ENCODE measurements at places on chromosomes 13 and 19.

- H3K27ac ChIP-seq, result no peak overlapping the region
- peaks cover 4% of the 10 kb centered on the region for H3K4me1 ChIP-seq
- no peak for DNase-seq
- no peaks in the 10 kb centered on the region for H3K27me3 ChIP-seq
These were observed 23.1 kb upstream of the INTS6 start for GRCh38 chr13:51475727-51476501.

- no peaks in the 10 kb centered on the region for H3K27me3 ChIP-seq
- H3K36me3 ChIP-seq, result peaks cover 31% of the 10 kb centered on the region
- no peak for DNase-seq
- H3K4me3 ChIP-seq, result no peak overlapping the region
These were observed 2.5 kb downstream of the PNKP start for GRCh38 chr19:49864890-49865289.

DNA sequence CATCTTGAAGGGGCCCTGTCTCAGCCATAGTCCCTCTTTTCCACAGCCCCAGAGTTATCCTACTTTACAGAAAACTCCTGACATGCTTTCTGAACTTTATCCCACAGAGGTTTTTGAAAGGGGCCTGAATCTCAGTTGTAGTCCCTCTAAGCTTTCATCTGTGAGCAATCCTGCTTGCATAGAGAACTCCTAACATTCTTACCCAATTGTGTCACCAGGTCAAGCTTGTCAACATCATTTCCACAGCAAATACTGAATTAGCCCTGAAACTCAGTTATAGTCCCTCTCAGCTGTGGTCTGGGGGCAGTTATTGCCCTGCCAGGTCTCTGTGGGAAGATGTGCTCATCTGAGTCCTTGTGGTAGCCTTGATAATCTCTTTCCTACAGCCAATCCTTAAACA is 2190.3 kb upstream of the PCDH20 start:
- no peak overlapping the region for H3K27ac ChIP-seq
- H3K36me3 ChIP-seq, result no peaks in the 10 kb centered on the region
- H3K4me1 ChIP-seq, result no peaks in the 10 kb centered on the region
- no peaks in the 10 kb centered on the region for H3K27me3 ChIP-seq
- H3K4me3 ChIP-seq, result no peak overlapping the region
- no peak for DNase-seq

- no peak for DNase-seq
- no peak overlapping the region for H3K4me3 ChIP-seq
- H3K36me3 ChIP-seq, result no peaks in the 10 kb centered on the region
- no peaks in the 10 kb centered on the region for H3K27me3 ChIP-seq
- no peaks in the 10 kb centered on the region for H3K4me1 ChIP-seq
- H3K27ac ChIP-seq, result no peak overlapping the region
These were observed 137.3 kb upstream of the PCDH9 start for GRCh38 chr13:67367399-67367798.

GRCh38 chr19:51065221-51065960 is 499 bp upstream of the KLK13 start:
- H3K36me3 ChIP-seq, result no peaks in the 10 kb centered on the region
- H3K4me1 ChIP-seq, result peaks cover 3% of the 10 kb centered on the region
- DNase-seq, result no peak
- H3K4me3 ChIP-seq, result no peak overlapping the region
- peaks cover 30% of the 10 kb centered on the region for H3K27me3 ChIP-seq
- no peak overlapping the region for H3K27ac ChIP-seq

GRCh38 chr13:101942535-101943157 is 459.2 kb downstream of the FGF14 start:
- no peaks in the 10 kb centered on the region for H3K4me1 ChIP-seq
- DNase-seq, result no peak
- H3K27me3 ChIP-seq, result no peaks in the 10 kb centered on the region
- no peak overlapping the region for H3K4me3 ChIP-seq
- H3K27ac ChIP-seq, result no peak overlapping the region

DNA sequence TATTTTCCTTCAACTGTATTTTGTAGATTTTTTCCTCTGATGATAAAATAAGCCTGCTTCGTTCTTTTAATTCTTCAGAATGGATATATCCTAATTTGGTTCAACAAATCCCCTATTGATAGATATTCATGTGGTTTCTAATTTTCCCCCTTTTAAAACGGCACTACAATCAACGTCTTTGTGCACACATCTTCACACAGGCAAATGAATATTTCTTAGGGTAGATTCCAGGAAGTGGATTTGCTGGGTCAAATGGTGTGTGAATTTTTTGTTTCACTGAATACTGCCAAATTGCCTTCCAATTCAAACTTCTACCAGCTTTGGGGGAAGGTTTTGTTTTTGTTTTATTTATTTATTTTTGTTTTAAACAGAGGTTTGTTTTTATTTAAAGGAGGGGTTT is 287.2 kb downstream of the FOXO1 start:
- H3K36me3 ChIP-seq, result no peaks in the 10 kb centered on the region
- H3K27me3 ChIP-seq, result peaks cover 1% of the 10 kb centered on the region
- no peak overlapping the region for H3K27ac ChIP-seq
- DNase-seq, result no peak
- no peak overlapping the region for H3K4me3 ChIP-seq

DNA sequence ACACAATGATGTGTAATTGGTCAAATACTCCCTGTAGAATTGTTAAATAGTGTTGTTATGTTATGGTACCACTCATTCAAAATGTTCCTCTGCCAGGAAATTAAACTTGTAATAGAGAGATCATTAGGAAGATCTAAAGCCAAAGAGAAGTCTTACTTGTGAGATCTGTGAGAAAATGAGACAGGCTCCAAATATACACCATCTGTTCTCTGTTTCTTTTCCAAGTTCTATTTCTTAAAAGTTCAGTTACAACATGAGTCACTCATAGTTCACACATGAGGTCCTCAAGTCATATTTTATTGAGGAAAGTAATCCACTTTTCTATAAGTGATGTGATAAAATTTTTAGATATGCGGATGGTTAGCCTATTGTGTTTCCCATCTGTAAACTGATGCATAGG is 1038.1 kb upstream of the PRR20A start:
- H3K4me1 ChIP-seq, result no peaks in the 10 kb centered on the region
- H3K36me3 ChIP-seq, result no peaks in the 10 kb centered on the region
- H3K27ac ChIP-seq, result no peak overlapping the region

DNA sequence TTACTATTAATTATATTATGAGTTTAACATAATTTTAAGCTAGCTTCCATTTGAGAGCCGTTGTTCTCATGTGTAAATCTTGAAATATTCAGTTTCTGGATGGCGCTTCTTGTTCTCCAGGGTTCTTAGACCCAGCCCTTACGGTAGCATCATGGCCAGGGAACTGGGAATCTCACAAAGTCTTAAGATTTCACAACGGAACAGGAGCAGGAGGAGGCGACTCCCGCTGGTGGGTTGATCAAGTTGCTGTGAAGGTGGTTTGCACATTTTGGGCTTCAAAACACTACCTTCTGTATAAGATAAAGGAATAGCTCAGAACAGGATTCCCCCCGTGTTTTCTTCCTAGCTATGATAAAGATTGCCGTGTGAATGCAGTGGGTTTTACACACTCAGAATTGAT is 2.8 kb downstream of the NAXD start:
- H3K4me3 ChIP-seq, result no peak overlapping the region
- DNase-seq, result no peak
- peaks cover 28% of the 10 kb centered on the region for H3K4me1 ChIP-seq
- no peaks in the 10 kb centered on the region for H3K27me3 ChIP-seq
- no peak overlapping the region for H3K27ac ChIP-seq
- peaks cover 11% of the 10 kb centered on the region for H3K36me3 ChIP-seq

GRCh38 chr13:87783366-87783765 is 112.2 kb downstream of the SLITRK5 start:
- DNase-seq, result no peak
- H3K4me1 ChIP-seq, result no peaks in the 10 kb centered on the region
- no peak overlapping the region for H3K4me3 ChIP-seq
- no peaks in the 10 kb centered on the region for H3K27me3 ChIP-seq
- no peak overlapping the region for H3K27ac ChIP-seq

GRCh38 chr13:95253033-95253432 is 48.2 kb downstream of the ABCC4 start:
- no peaks in the 10 kb centered on the region for H3K27me3 ChIP-seq
- no peak for DNase-seq
- H3K27ac ChIP-seq, result no peak overlapping the region
- H3K4me3 ChIP-seq, result no peak overlapping the region

- peaks cover 50% of the 10 kb centered on the region for H3K36me3 ChIP-seq
- no peaks in the 10 kb centered on the region for H3K27me3 ChIP-seq
- no peaks in the 10 kb centered on the region for H3K4me1 ChIP-seq
These were observed 20.6 kb upstream of the QTRT1 start for GRCh38 chr19:10680545-10681135.

- H3K27me3 ChIP-seq, result no peaks in the 10 kb centered on the region
- no peak for DNase-seq
- H3K27ac ChIP-seq, result no peak overlapping the region
- no peak overlapping the region for H3K4me3 ChIP-seq
- no peaks in the 10 kb centered on the region for H3K36me3 ChIP-seq
- no peaks in the 10 kb centered on the region for H3K4me1 ChIP-seq
These were observed 243.1 kb upstream of the NBEA start for GRCh38 chr13:34698945-34699344.

GRCh38 chr19:2867025-2867991 is at the start of gene ZNF556:
TSS of gene ZNF556 (plus strand) at chr19:2867335. CDS start at chr19:2867422, 87 bp downstream.
- no peak within 1 kb of the TSS for H3K27ac ChIP-seq
- no peaks in the 10 kb centered on the region for H3K27me3 ChIP-seq
- no peaks in the 10 kb centered on the region for H3K36me3 ChIP-seq
- DNase-seq, result no peak
- no peak within 1 kb of the TSS for H3K4me3 ChIP-seq
- H3K4me1 ChIP-seq, result no peaks in the 10 kb centered on the region

- no peak overlapping the region for H3K27ac ChIP-seq
- H3K4me3 ChIP-seq, result no peak overlapping the region
- peaks cover 6% of the 10 kb centered on the region for H3K36me3 ChIP-seq
- H3K4me1 ChIP-seq, result no peaks in the 10 kb centered on the region
- no peak for DNase-seq
These were observed 240.2 kb downstream of the RGCC start for GRCh38 chr13:41697578-41697977.

DNA sequence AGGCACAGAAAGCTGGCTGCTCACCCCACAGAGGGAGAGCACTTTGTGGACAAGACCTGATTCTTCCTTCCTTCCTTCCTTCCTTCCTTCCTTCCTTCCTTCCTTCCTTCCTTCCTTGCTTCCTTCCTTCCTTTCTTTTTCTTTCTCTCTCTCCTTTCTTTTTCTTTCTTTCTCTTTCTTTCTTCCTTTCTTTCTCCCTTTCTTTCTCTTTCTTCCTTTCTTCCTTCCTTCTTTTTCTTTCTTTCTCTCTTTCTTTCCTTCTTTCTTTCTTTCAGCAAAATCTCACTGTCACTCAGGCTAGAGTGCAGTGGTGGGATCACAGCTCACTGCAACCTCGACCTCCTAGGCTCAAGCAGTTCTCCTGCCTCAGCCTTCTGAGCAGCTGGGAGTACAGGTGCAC is 263.9 kb downstream of the UQCRFS1 start:
- H3K4me3 ChIP-seq, result no peak overlapping the region
- DNase-seq, result no peak
- H3K36me3 ChIP-seq, result no peaks in the 10 kb centered on the region
- H3K27me3 ChIP-seq, result no peaks in the 10 kb centered on the region
- H3K27ac ChIP-seq, result no peak overlapping the region
- H3K4me1 ChIP-seq, result no peaks in the 10 kb centered on the region

DNA sequence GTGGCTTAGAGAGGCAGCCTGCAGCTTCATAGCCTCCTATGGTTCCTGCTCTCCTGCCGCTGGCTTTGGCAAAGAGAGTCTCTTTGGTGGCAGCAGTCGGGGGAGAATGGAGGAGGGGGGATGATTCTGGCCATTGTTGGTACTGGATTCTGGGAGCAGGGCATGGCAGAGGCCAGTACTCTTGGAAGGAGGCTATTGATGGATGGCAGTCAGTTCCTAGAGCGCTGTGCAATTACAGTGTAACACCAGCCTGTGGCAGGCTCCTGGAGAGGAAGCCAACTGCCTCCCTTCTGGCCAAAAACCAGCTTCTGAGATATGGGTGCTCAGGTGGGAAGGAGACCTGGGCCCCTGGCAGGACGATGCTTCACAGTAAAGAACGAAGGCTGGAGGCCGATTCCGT is 47.9 kb upstream of the TMTC4 start:
- no peak overlapping the region for H3K27ac ChIP-seq
- H3K27me3 ChIP-seq, result no peaks in the 10 kb centered on the region
- no peaks in the 10 kb centered on the region for H3K4me1 ChIP-seq
- no peak overlapping the region for H3K4me3 ChIP-seq
- H3K36me3 ChIP-seq, result no peaks in the 10 kb centered on the region

All from activated CD4-positive, alpha-beta T cell treated with anti-CD3 and anti-CD28 coated beads, Interleukin-2, amount 10 ng/mL, durations not matched to agents 7 days and 5 days (primary cell).